Spinal cord (tissue), 10 donors: ENCODE measurements at places on chromosomes 4 and X.
A peak's percentile ranks its signal among the peaks of the same experiment; 100 is the strongest.

DNA sequence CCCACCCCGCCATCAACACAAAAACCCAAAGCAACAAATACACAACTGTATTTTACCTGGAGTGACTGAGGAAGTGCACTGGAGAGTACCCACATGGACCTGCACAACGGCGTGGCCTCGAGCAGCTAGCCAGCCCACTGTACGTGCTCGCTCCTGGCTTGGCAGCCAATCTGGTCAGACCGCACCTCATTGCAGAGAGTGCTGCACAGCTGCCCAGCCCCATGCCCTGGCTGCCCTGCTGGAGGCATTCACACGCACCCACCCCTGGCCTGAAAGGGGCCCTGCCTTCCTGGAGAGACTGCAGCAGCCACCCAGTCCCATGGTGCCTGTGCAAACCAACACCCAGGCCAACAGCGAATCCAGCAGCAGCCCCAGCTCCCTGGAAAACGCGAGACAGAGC lies 116.3 kb downstream of the GALNTL6 start:
- no peak for DNase-seq

- no peak for DNase-seq
Observed at GRCh38 chr4:146398404-146398803, 123.3 kb downstream of the SLC10A7 start.

- DNase-seq = no peak
Observed at GRCh38 chr4:151481813-151482212, 72.8 kb downstream of the FHIP1A start.

DNA sequence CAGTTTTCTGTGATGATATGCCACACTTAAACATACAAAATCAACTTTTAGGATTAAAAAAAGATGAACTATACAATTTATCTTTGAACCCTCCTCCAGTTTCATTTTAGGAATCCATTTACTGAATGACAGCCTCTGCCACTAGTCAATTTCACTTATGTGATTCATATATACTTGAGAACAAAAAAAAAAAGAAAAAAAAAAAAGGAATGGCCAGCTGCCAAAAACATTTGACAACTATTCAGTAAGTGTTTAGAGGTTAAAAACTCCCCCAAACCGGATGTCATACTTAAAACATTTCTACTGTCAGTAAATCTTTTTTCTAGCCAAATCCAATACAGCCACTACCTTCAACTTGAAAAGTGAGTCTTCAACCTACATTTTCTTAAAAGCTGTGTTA lies 266.7 kb upstream of the MAGEB2 start:
- no peak for DNase-seq

DNA sequence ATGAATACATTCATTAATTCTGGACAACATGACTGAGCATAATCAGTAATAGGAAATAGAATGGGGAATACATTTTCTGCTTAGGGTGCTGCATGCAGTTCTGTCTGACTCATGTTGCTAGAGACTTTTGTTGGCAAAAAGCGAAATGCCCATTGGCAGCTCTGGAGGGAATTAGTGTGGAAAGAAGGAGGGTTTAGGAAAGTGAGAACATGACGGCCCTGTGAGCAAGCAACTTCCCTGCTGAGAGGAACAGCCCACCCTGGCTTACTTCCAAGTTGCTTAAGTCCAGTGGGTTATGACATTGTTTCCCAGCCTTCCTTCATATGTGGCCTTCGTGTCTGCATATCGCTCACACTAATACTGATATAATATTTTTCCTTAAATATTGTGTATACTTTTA lies 13.8 kb downstream of the MAD2L1 start:
- no peak for DNase-seq

DNA sequence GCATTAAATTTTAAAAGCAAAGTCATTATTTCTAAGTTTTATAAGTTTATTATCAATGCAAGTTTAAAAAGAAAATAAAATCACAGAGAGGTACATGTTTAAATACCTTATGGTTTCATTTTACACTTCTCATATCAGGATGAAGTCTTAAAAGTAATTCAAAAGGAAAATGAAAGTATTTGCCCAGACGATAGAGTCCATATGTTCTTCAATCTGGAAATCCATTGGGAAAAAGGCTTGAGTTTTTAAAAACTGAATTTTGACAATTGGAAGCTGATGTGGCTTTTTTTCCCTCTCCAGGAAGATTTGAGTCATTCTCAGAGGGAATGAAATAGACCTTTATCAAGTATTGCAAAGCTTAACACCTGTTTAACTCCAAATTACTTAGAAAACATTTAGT lies 37.1 kb downstream of the MAB21L2 start:
- no peak for DNase-seq

- no peak for DNase-seq
Observed at GRCh38 chr4:114752391-114753165, 154.0 kb downstream of the UGT8 start.

DNA sequence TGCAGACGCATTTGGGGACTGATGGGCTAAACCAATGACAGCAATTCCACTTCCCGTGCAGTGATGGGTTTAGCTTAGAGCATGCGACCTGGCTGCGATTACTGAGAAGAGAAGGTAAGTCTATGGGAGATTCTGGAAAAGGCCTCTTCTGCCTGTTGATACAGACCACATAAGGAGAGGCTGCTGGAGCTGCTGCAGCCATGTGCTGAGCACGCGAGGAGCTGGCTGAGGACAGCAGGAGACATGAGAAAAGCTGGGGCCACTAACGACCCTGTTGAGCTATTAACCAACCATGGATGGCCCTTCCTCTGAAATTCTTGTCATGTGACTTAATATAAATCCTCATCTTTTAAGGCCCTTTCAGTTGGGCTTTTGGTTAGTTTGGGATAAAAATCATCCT lies 199.9 kb downstream of the PRDM5 start:
- DNase-seq = no peak

DNA sequence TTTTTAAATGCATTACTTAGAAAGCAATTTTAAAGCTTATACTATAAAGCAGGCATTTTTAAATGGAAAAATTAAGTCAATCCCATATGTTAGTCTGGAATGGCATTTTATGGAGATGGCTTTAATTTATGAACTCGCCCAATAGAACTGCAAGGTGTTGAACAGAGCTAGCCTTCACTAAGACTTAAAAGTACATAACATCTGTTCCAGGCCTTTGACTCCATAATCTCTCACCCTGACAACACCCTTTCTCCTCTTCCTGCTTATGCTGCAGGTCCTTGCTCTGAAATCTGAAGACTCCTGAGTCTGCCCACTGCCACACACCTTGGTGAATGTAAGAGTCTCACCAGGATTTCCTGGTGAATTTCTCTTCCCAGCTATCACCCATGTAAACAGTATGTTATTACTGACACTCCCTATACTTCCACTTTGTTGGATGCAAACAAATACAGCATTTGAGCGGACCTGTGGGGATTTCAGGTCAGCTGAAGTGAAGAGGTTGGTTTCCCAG lies 17.7 kb upstream of the SLC39A8 start:
- no peak for DNase-seq

DNA sequence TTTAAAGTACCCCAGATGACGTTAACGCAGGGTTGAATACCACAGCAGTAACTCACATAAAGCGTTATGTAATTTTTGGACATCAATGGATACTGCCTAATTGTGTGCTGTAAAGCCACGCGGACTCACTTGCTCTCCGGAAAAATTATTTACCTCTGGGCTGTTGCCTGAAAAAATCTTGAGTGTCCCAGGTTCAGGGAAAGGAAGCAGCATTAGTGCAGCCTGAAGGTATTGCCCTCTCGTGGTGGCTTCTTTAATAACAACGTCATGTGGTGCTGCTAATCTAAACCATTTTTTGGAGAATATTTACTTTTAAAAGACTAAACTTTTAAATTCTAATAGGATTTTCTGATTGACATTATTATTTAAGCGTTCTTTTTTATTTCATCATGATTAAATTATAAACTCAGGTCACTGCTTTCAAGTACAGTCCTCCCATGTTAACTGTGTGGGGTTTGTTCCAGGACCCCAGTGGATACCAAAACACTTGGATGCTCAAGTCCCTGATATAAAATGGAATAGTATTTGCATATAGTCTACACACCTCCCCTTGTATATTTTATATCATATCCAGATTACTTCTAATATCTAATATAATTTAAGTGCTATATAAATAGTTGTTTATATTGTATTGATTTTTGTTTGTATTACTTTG lies 384.8 kb downstream of the FAM133A start:
- DNase-seq = peak; percentile 61

DNA sequence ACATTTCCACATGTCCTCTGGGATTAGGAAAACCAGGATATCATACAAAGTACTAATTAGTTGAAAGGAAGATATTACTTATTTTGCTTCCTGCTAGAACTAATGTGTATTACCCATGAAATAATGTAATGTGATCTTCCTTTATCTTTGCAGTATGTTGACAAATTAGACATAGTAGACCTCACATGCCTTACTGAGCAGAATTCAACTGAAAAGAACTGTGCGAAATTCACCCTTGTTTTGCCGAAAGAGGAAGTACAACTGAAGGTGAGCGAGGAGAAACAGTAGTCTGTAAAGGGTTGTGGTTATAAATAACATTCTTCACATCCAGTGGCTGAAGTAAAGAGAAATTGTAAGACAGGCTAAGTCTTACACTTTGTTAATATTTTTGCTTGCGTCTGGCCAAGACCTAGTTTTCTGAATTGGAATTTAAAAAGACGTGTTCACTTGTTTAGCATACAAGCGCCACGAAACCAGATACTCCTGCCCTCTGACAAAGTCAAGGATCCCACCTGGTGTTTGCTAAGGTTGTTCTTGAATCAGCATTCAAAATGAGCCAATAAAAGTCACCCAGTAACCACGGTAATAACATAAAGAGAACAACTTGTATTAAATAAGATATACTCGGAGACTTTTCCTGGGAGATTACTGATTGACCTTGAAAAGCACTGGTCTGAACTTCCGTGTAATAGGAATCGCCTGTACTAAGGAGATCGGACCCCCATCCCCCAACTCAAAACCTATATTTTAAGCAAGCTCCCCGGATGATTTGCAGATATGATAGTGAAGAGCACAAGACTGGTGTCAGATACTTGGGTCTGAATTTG lies 16.9 kb downstream of the STAP1 start:
- no peak for DNase-seq

- DNase-seq = peak; percentile 40
Observed at GRCh38 chr4:95124906-95125504, 367.2 kb downstream of the BMPR1B start.

DNA sequence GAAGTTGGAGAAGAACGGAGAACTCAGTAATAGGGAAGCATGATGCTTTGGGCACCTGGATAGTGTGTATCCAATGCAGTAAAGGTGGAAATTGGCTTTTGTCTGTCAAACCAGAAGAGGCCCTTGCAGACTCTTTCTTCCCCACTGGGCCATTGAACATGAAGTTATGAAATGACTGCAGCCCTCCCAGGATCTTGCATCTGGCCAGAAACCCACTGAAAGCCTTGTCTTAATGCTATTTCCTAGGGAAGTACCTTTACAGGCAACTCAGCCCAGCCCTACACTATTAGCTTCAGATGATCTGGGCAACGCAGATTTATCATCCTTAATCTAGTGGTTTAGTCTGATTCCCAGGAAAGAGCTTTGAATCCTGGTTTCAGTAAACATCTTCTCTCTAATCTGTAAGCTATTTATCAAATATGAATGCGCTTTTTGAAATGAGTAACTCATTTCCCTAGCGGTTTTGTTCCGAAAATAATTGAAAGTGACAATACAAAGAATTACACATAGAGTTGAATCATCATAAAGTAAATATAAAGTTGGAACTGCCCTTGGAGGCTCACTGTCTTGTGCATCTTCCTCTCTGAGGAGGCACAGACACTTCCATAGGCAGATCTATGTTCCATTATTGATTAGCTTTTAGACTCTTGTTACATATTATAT lies 464.1 kb downstream of the IDS start:
- no peak for DNase-seq

- no peak for DNase-seq
Observed at GRCh38 chr4:13032936-13033335, 451.2 kb downstream of the RAB28 start.
